NCI-H1930 (cell line): ENCODE measurements at places on chromosomes 1 and 21.

- no peak for DNase-seq
These were observed 150.0 kb upstream of the APP start for GRCh38 chr21:26320596-26320995.

DNA sequence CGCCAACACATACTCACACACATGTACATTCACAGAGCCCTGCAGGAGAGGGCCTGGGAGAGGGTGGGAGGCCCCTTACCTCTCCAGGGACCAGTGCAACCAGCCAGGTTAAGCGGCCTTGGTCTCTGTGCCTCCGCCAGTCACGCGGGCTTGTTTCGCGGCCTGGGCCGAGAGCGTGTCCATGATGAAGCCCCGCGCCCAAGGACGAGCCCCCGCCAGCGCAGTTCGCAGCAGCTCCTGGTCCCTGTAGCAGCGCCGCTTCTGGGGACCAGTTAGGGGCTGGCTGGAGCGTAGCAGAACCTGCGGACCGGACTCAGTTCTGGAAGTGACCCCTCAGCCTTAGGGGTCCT is 7.3 kb upstream of the FAM167B start:
- peak; percentile 44 for DNase-seq

DNA sequence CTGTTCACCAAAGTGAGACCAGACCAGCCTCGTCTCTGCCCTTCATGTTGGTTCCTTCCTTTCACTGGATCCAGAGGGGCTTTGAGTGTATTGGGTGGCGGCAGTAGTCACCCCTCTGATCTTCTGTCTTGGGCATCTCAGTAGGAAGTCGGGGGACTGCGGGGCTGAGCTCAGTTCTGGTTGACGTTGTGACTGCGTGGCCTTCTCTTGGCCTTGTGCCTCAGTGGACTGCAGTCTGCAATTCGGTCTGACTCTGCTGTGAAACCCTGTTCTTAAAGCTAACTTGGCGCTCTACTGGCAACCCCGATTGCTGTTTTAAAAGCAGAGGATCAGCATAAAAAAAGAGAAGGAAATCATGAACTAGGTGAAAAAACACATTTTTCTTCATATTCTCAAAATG is 56.7 kb downstream of the SLC37A1 start:
- DNase-seq, result no peak

DNA sequence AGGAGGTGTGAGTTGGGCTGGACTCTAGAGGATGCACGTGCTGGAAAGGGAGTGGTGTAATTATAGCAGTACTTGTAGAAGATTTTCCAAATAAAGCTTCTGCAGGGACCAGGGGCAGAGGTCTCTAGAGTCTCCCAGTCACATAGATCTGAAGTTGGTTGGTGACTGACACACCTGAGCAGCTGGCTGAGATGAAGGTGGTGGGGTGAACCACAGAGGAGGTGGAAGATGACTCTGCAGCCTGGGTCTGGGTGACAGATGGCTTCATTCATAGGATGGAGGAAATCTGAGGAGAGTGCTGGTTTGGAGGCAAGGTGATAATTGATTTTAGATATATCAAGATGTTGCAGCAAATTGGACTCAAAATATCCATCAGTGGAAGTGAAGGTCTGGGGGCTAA is 178.9 kb upstream of the IVNS1ABP start:
- no peak for DNase-seq

DNA sequence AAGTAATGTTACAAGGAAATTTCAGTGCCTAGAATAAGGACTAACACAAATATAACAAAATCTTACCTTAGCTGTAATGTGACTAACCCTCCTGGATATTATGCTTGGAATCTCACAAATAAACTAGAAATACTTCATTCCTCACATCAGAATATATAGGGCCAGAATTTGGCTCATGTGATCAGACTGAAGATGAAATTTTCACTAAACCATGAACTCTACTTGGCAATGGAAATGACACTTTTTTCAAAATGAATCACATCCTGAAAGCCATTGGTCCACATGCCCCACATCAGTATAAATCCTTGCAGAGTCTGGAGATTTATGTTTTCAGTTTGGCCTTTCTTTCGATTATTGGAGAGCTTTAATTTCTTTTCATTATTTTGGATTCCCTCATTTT is 227.8 kb downstream of the NRIP1 start:
- DNase-seq, result no peak

DNA sequence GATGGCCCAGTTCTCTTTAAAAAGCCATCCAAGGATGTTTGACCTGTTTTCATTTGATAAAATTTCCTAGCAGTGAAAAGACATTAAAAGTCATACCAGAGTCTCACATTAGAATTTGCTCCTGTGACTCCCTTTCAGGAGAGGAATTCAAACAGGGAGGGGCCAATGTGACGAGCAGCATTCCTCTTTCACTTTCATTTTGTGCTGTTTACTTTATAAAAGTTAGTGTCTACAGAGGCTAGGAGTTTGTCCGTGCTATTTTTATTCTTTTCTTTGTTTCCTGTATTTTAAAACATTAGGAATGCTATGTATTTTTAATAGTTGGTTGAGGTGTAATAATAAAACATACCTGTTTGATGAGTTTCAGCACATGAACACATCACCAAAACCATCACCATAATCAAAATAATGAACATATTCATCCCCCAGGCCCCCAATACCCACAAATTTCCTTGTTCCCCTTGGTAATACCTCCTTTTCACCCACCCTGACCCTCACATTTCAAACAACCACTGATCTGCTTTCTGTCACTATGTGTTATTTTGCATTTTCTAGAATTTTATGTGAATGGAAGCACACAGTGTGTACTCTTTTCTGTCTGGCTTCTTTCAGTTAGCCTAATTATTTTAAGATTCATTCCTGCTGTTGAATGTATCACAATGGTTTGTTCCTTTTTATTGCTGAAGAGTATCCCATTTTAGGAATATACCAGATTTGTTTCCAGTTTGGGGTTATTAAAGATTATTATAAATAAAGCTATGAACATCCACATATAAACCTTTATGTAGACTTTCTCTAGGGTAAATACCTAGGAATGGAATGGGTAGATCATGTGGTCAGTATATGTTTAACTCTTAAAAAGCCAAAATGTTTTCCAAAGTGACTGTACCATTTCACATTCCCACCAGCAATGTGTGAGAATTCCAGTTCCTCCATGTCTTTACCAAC is 129.5 kb downstream of the TENT5C start:
- DNase-seq, result no peak

- no peak for DNase-seq
These were observed 28.9 kb upstream of the KLF18 start for GRCh38 chr1:44170281-44170823.

- no peak for DNase-seq
These were observed 230.3 kb downstream of the C1orf94 start for GRCh38 chr1:34406833-34407539.

DNA sequence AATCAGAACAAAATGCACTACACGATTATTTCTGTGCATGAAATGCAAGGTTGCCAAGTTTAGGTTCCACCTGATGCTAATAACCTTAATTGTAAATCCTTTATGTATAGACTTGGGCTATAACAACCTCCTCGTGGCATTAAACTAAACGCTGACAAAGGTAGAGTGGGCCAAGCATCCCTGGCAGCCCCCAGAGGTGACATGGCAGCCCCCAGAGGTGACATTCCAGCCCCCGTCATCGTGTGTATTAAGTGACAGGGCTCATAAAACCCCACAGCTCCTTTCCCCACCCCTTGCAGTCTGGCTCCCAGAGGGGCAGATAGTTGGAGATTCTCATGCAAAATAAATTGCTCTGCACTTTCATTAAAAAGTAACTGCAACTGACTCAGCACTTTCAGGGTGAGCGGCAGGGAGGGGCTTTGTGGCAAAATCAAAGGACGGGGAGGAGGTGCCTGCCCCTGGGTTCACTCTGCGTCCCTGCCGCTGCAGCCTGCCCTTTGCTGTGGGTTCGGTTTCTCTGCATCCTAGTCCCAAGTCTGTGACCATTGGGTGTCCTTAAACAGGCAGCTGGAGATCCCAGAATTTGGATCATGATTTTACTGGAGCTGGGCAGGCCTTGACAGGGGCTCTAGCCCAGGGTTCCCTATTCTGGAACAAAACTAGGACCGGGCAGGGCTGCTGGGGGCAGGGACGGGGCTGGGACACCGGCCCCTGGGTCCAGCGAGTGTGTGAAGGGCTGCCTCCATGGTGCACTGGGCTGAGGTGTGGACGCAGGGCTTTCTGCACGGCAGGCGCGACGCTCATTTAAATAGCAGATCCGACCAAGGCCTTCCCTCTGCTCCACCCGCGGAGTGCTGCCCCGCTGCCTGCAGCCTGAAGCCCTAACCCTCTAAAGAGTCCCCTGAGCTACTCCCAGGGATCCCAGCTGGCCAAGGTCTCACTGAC is 234.9 kb upstream of the VAMP3 start:
- no peak for DNase-seq

- DNase-seq, result no peak
These were observed 57.8 kb downstream of the BCAR3 start for GRCh38 chr1:93623875-93624274.

- peak; percentile 32 for DNase-seq
These were observed 36.5 kb upstream of the TRAPPC10 start for GRCh38 chr21:43975469-43976098.

DNA sequence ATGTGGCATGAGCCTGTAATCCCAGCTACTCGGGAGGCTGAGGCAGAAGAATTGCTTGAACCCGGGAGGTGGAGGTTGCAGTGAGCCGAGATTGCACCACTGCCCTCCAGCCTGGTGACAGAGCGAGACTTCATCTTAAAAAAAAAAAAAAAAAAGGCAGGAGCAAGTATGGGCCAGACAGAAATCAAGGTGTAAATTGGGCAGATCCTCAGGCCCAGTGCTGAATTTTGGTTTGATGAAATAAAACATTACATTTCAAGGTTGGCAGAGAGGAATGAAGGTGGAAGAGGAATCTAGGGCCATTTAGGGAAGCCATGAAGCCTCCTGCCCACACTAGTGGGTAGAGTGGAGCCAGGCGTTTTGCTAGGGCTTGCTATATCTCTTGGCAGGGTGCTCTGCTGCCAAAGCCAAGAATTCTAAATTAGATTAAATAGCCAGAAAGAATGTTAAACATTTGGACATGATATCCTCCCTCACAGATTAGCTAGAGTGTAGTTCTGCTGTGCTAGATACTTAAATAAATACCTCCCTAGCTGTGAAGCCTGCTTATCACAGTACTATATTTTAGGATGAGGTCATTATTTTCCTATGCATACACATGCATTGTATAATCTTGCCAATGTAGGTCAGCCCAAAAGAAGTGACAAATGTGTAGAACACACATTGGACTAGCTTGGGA is 16.6 kb upstream of the LGALS8 start:
- no peak for DNase-seq

GRCh38 chr1:20151906-20152598 is 12.9 kb downstream of the PLA2G2F start:
- peak; percentile 51 for DNase-seq

DNA sequence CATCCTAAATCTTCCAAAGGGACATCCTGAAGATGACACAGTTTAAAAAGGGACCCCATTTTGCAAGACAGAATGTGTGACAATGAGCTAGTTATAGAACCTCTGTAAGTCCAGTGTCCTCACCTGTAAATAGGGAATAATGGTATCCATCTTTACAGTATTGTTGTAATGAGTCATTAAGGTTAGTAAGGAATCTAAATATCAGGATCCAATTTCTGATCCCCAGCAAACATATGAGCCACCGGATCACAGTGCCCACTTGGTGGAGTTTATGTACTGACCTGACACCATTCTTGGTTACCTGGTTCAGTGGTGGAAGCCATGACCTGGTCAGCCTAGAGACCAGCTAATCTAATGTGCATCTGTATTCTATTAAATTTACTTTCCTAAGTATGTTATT is 47.9 kb upstream of the TSPAN2 start:
- no peak for DNase-seq

DNA sequence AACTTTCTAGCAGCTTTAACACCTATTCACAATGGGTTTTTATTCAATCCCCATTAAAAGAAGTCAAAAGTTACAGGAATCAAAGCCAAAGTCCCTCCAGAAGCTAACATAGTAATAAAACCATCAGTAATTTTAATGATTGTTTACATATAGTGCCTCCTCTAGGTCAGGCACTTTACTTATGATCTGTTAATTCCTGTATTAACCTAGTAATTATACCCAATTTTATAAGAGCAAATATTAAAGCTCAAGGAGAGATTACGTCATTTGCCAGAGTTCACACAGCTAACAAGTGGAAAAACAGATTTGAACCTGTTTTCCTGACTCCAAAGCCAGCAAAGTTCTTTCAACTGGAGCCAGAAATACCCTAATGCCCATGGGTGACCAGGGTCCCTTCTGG is 112.9 kb upstream of the F3 start:
- no peak for DNase-seq
